ENCODE measurements at places on chromosomes 2 and 18.
A peak's percentile ranks its signal among the peaks of the same experiment; 100 is the strongest.

- DNase-seq: no peak
Observed at GRCh38 chr2:54209379-54209778, 46.6 kb downstream of the TSPYL6 start.

DNA sequence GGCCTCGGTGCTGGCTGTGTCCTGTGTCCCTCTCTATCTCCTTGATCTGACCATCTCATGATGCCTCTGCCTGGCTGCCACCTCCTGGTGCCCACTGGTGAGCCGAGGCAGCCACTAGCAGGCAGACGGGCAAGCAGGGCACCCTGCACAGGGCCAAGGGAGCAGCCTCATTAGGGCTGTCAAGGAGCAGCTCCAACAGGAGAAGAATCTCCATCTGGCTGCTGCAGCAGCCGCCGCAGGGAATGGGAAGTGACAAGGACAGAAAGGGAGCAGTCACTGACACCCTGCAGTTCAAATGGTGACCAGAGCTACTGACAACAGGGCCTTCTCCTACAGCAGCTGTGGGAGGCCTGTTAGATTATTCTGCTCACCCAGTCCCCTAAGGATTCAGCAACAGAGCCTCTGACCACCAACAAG lies 32.6 kb downstream of the ALPK2 start:
- DNase-seq: no peak

DNA sequence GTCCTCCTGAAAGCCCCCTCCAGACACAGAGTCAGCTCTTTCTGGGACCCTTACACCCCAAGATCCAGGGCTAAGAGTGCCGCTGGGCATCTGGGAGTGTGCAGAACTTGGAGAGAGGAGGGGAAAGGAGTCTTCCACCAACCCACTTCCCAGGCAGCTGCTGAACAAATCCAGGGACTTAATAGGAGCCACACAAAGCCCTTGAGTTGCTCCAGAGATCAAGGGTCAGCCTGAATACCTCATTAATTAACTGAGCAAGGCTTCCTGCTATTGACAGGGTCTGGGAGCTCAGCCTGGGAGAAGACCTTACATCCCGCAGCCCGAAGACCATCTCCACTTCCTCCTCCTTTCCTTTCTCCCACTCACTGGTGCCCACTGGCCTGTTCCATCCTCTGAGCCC lies 108.3 kb downstream of the CELF4 start:
- no peak for DNase-seq

DNA sequence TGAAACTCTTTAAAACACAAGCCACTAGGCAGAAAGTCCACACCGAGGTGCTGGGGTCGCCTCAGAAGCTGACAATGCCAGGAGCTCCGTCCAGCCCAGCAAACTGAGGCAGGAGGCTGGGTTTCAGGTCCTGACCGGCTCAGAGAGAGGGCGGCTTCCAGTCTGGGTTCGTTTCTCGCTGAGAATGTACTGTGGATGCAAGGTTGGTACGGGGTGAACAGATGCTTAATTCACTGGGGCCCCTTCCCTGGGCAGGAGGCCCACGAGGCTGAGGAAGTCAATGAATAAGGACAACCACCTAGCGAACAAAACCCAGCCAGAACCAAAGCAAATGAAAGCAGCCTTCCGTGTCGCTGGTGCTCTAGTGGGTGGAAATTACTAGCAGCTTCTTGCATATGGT lies 142.0 kb downstream of the RTP5 start:
- no peak for DNase-seq

DNA sequence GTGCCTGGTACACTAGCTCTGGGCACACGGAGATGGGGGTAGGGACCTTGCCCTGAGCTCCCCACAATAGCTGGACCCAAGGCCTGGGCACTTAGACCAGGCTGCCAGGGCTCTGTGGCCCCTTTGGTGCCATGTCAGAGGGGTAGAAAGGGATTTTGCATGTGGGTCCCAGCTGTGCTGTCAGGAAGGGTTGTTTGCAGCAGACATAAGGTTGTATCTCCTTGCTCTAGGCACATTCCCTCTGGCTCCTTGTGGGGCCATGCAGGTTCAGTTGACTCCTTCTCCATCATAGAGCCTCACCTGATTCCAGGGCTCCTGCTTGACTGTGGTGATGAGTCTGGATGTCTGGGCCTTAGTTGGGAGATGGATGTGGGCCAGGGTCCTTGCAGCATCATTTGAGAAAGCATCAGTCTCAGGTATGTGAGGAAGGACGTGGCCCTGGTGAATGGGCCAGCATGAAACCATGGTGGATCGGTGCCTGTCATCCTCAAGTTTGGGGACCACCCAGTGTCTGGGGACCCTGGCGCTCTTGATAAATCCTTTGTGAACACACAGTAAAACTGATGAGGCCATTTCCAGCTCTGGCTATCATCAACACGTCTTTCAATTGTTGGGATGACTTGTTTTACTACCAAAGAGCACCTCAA lies 461.9 kb upstream of the HS6ST1 start:
- no peak for DNase-seq

- DNase-seq: no peak
Observed at GRCh38 chr2:33441235-33441810, 35.1 kb upstream of the RASGRP3 start.

- DNase-seq: no peak
Observed at GRCh38 chr2:238262496-238263122, 22.8 kb upstream of the HES6 start.

DNA sequence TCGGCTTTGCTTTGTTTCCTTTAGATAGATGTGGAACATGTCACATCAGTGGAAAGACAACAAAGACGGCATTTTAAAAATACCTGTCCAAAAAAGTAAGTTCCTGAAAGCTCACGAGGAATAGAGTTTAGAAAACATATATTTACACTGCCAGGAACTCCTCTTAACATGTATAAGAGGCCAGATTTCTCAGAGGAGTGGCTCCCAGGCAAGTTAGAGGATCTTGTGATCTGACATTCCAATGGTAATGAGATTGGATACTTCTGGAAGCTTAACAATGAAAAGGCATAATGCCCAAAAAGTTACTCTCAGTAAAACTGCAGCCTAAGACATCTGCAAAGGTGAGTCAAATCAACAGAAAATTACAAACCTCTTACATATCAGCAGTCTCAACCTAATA lies 77.1 kb downstream of the CYRIA start:
- DNase-seq: no peak

GRCh38 chr2:102321941-102322719 lies 10.8 kb downstream of the IL1RL1 start:
- DNase-seq: no peak

DNA sequence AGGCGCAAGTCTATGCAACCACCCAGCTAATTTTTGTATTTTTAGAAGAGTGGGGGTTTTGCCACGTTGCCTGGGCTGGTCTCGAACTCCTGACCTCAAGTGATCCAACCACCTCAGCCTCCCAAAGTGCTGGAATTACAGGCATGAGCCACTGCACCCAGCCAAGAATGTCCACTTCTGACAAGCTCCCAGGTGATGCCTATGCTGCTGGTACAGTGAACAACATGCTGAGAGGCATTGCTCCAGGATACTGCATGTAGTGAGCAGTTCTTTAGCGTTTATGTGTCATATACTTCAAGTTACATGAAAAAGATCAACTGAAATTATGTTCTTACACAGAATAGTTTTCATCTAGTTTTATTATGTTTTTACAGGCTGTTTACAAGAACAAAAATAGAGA lies 17.2 kb upstream of the ELAC1 start:
- DNase-seq: no peak

GRCh38 chr2:203718087-203718486 lies 11.6 kb downstream of the CD28 start:
- no peak for DNase-seq

GRCh38 chr2:150258781-150259307 lies 228.6 kb downstream of the RND3 start:
- DNase-seq: no peak

GRCh38 chr2:197571627-197572271 lies 55.9 kb downstream of the MOB4 start:
- no peak for DNase-seq

- no peak for DNase-seq
Observed at GRCh38 chr2:179455172-179455524, 190.5 kb upstream of the SESTD1 start.

- DNase-seq: no peak
Observed at GRCh38 chr18:25256439-25256838, 95.5 kb downstream of the ZNF521 start.

GRCh38 chr2:174888146-174888545 lies 117.0 kb downstream of the CHN1 start:
- DNase-seq: no peak

DNA sequence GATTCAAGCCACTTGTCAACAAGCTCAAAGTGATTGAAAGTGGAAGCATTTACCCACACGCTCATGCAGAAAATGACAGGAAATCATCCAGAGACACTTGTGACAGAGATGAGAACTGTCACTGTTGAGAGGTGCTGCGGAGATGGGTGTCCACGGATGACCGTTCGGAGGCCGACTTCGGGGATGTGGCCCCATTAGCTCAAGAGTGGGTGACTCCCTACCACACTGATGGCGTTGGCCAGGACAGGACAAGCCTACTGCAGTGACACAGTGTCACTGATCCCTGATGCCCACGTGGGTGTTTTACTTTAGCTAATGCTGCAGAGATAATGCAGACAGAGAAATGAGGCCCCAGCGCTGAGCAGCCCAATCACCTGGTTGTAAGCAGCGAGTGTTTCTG lies 81.5 kb upstream of the YWHAQ start:
- DNase-seq: no peak

GRCh38 chr2:46296216-46296839 lies 879 bp upstream of the EPAS1 start:
- no peak for DNase-seq

- no peak for DNase-seq
Observed at GRCh38 chr2:239774933-239775622, 250.1 kb downstream of the NDUFA10 start.

DNA sequence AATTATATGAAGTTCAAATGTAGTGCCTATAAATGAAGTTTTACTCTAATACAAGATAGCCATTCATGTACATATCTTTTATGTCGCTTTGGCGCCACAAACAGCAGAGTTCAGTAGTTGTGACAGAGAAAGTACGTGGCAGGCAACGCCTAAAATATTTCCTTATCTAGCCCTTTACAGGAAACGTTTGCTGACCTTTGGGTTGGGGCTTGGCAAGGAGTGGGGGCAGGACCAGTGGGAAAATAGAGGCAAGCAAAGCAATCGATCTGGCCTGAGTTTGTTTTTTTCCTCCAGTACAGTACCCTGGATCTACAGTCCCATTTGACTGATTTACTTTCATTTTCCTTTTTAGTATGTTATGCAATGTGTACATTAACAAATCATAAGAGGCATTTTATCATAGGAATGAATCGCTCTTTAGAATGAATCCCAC lies 13.1 kb downstream of the CCDC68 start:
- peak; percentile 1 for DNase-seq

DNA sequence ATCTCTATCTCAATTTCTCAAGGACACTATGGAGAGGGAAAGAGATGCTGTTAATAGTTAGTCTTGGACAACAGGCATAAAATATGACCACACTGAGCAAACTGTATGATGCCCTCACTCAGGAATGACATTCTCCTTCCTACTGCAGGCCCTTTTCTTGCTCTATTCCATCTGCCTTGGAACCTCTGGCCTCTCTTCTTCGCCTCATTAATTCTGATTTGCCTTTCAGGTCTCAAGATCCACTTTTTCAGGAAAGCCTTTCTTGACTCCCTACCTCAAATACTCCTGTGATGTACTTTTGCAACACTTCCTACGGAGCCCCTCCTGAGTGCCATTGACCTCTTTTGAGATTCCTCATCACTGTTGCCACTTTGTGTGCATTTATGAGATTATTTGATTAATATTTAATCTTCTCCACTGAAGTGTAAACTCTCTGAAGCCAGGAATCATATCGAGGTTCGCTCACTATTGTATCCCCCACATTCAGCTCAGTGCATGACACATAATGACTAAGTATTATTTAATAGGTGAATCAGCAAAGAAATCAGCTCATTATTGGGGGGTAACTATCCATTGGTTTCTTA lies 21.3 kb upstream of the SPP2 start:
- DNase-seq: no peak

- DNase-seq: no peak
Observed at GRCh38 chr18:809985-810642, 1.9 kb downstream of the YES1 start.

DNA sequence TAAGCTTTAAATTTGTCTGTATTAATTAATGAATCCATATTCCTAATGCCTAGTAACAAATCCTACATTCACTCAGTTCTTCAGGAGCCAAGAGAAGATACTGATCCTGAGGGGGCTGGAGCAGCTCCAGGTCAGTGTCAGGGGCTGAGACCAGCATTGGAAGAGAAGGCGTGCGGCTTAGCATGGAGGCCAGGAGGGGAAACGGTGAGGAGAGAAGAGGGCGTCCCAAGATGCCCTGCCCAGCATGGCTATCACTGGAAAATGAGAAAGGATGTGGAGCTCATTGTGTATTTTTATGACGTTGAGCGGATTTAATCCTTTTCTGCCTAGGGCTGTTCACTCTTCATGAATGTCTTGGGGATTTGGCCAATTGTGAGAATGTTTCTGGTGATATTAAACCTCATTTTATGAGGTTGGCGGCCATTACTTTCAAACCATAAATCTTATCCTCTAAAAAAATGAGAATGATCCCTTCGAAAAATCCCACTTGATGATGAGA lies 131.7 kb downstream of the KCTD1 start:
- no peak for DNase-seq

GRCh38 chr18:47986620-47987387 lies 56.3 kb upstream of the SMAD2 start:
- DNase-seq: no peak

- DNase-seq: no peak
Observed at GRCh38 chr2:86037141-86037794, 68.4 kb downstream of the POLR1A start.

GRCh38 chr18:21359746-21360145 lies 117.7 kb downstream of the GREB1L start:
- DNase-seq: no peak

- DNase-seq: no peak
Observed at GRCh38 chr2:96540136-96540535, 3.6 kb downstream of the ARID5A start.

- no peak for DNase-seq
Observed at GRCh38 chr2:149132901-149133300, 94.4 kb downstream of the LYPD6B start.

DNA sequence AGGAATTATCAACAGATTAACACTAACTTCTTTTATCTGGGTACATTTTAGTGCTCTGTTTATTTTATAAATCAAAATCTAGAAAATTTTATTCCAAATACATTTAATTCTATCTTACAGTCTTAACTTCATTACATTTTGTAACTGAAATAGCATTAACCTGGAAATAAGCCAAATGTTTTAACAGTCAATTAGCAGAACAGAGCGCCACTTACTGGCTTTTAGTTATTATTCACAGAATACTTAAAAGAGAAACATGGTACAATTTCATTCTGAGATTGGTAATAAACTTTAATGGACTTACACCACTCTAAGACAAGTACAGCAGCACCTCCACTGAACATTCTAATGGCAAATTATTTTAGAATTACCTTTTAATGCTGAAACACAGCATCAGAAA lies 38.6 kb downstream of the SS18 start:
- DNase-seq: no peak

All from activated CD4-positive, alpha-beta T cell treated with anti-CD3 and anti-CD28 coated beads for 24 hours (primary cell).